Upper lobe of right lung (tissue), 1 donor: ENCODE measurements at places on chromosomes 12 and 14.

DNA sequence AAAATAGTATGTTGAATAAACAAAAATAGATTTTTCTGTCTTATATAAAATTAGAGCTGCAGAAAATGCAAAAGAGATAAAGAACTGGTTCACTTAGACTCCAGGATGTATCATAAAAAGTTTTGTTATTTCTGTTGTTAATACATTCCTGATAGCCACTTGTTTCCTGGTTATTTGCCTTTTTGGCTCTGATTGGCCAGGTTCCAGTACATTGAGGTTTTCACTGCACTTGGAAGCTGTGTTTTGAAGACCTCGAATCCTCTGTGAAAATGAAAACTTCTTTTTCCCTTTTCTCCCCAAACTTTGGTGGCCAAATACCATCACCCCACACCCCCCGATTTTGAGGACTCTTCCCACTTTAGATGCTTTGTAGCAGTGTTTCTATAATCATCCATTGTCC, 525.3 kb downstream of the MED13L start:
- no peak for DNase-seq

- no peak for DNase-seq
Observed at GRCh38 chr12:13368971-13369370, 172.4 kb downstream of the EMP1 start.

DNA sequence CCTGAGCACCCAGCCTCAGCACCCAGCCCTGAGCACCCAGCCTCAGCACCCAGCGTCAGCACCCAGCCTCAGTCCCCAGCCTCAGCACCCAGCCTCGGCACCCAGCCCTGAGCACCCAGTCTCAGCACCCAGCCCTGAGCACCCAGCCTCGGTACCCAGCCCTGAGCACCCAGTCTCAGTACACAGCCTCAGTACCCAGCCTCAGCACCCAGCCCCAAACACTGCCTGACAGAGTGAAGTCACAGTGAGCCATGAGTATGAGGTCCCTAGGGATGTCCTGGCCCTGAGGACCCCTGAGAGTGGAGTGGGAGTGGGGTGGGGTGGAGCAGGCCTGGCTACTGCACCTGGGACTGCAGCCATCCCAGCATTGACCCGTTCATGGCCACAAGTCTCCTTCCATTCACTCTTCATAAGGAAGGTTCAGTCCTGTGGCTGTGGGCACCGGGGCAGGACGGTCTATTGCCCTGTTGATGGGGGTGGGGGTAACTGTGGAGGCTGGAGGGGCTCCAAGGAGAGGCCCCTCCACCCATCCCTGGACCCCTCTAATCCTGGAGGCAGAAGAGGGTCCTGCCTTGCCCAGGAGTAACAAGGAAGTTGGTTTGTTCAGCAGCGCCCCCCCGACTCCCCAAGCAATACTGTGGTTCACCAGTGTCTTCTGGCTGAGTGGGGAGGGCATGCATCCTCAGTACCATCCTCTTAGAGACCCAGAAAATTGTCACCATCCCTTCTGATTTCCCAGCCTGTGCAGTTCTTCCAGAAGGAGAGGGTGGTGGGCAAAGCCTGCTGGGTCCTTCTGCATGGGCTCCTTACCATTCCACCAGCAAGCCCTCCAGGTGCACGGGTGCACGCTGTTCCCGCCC, 140.5 kb downstream of the ADGRD1 start:
- no peak for DNase-seq

DNA sequence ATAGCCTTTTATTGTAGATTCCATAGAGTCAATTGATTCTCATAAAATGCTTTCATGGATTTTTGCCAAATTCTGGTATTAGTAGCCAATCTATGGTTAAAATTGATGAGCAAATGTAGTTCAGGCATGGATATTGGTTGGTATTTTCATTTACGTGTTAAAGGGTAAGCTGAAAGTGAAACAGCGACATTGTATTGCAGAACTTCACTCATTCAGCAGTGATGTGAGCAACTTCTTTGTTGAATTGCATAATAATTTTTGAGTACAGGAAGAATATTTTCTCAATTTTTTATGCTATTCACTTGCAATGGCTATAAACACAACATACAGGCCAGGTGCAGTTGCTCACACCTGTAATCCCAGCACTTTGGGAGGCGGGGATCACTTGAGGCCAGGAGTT, 24.2 kb upstream of the FAM222A start:
- no peak for DNase-seq

DNA sequence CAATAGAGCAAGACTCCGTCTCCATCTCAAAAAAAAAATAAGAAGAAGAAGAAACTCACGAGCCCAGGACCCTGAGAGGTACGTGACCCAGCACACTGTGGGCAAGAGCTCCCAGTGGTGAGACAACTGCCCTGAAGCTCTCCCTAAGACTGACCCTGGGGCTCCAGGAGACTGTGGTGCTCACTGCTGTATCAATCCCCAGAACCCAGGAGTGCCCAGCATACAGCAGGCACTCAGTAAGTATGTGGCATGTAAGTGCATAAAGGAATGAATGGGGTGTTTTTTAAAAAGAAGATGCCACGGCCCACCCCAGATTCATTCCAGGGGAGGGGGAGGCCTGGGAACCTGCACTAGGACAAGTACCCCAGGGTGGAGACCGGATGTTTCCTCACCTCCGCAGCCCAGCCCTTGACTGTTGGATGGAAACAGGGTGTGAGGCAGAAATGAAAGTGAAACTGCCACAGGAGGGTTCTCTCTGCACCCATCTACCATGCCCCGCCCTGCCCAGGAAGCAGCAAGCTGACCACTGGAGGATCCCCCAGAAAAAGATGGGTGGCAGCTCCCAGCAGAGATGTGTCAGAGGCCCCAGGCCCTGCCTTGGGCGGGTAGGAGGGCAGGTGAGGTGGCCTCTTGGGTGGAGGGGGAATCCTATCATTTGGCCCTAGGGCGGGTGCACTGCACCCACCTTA, 12.2 kb downstream of the ITPK1 start:
- peak; percentile 76 for DNase-seq

GRCh38 chr14:37589715-37590427, 5.2 kb downstream of the FOXA1 start:
- DNase-seq, result no peak

DNA sequence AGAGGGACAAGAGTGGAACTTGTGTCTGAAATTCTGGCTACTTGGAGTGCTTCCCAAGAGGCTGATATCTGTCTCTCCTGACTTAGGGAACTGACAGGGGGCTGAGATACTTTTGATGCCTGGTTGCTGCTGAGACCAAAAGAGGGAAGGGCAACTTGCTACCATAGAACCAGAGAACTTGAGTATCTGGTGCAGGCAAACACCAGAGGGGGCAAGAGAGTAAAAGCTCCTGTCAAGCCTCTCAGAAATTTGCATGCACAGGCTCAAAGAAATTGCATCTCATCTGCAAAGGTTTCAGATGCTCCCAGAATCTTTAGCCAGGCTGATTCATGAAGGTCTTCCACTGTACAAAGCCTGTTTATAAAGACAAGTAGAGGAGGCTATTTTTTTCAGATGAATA, 391.3 kb upstream of the FOXG1 start:
- no peak for DNase-seq

DNA sequence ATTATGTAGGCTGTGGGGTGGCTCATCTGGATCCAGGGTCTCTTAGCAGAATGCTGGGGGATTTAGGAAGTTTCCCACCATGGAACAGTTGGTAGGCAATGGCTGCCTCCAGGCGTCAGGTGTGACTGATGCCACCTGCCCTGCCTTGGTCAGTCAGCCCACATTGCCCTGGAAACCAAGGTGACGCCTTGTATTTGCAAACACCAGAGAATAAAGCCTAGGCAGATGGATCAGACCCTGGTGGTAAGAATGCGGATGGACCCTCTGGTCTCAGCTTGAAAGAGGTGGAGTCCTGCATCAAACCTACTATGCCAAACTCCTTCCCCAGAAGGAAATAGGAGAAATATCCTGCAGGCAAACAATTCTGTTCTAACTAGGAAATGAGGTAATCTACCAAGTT, 38.2 kb downstream of the NCKAP5L start:
- DNase-seq, result no peak

GRCh38 chr14:86333493-86333892, 803.5 kb downstream of the FLRT2 start:
- DNase-seq, result no peak

- no peak for DNase-seq
Observed at GRCh38 chr12:22283006-22283506, 51.5 kb downstream of the ST8SIA1 start.

- DNase-seq, result no peak
Observed at GRCh38 chr12:109611223-109611622, 37.6 kb downstream of the MVK start.

GRCh38 chr12:123126294-123127181, 24.4 kb downstream of the PITPNM2 start:
- DNase-seq, result no peak

DNA sequence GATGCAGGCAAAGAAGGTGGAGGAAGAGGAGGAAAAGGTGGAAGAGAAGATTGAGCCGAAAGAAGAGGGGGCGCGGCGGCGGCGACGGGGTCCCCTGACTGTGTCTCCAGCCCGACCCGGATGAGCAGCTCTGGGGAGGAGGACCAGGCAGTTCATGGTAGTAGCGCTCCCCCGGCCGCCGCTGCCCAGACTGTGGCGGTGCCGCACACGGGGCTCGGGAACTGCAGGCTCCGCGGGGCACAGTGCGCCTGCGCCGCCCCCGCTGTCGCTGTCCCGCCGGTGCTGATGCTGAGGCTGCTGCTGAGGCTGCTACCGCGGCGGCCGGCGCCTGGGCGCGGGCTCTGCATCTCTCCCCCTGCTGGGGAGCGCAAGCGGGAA, at the start of gene KCNH5:
KCNH5 (minus strand) TSS at position 225 of the 378 bp plus-strand sequence. CDS start 272 bp downstream, outside the sequence.
- no peak for DNase-seq

- DNase-seq, result no peak
Observed at GRCh38 chr12:82638324-82638723, 48.4 kb upstream of the TMTC2 start.

GRCh38 chr14:96055065-96055752, 16.0 kb downstream of the C14orf132 start:
- no peak for DNase-seq

- DNase-seq, result no peak
Observed at GRCh38 chr12:94258593-94258992, 110.2 kb downstream of the PLXNC1 start.

DNA sequence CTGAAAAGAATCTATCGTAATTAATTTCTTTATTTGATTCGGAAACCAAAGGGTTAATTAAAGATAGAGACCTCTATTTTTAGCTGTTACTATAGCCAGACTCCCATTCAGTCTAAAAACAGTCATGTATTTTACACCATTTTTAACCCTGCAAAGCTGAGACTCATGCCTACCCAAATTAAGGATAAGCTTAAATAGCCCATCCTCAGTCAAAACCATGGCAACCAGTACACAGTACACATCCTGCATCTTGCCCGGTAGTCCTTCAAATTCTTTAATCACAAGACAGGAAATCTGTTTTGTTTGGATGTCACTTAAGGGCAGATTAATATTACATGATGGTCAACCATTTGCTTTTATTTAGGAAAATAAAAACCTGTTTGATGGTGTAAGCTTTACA, 25.5 kb upstream of the KCNK10 start:
- DNase-seq, result no peak

- DNase-seq, result no peak
Observed at GRCh38 chr12:93183940-93184671, 193.6 kb upstream of the NUDT4 start.

DNA sequence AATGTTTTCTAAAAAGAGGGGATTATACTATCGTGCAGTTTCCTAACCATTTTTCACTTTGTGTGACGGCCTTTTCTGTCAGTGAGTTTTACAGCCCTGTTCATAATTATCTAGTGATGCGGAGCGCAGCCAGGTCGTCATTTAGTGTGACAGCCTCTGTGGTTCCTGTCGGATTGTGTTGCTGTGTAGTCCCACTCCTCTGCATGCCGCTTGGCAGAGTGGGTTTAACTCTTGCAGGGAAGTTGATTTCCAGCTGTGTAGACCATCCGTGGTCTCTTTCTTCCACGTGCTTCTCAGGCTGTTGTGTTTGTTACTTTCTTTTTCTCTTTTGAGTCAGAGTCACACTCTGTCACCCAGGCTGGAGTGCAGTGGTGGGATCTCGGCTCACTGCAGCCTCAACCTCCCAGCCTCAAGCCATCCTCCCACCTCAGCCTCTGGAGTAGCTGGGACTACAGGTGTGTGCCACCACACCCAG, 8.6 kb downstream of the RAN start:
- DNase-seq, result no peak

GRCh38 chr12:104508752-104509446, 52.2 kb downstream of the CHST11 start:
- no peak for DNase-seq

DNA sequence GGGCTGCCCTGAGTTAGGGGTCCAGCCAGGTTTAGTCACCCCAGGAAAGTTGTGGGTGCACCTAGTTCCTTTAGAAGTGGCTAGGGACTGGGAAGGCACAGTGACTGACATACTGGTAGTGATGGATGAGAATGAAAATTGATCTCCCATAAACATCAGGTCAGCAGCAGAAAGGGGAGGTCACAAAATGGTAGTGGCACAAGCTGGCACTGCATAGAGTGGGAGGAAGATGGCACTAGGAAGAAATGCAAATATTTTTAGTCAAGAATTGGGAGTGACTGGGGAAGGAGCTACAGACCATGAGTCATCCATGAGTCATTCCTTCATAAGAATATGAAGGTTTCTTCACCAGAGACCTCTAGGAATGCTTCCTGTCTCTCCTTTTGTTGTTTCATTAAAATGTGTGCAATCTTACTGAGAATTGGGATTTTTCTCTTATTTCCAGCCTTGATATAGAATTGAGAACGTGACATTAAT, 198.3 kb upstream of the AMIGO2 start:
- DNase-seq, result no peak

DNA sequence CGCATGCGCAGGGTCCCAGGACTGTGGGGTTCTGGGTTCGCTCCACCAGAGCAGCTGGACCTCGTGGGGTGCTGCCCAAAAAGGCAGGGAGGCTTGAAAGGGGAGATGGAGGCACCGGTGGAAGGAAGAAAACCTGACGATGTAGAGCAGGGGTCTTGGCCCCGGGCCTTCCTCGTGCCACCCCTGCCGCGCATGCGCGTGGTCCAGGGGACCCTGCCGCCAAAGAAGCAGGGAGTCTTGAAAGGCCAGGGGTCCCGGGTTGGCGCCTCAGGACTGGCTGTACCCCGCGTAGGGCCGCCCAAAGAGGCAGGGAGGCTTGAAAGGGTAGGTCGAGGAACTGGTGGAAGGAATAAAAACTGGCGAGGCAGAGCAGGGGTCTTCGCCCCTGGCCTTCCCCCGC, 321.0 kb downstream of the ALG10 start:
- no peak for DNase-seq

- no peak for DNase-seq
Observed at GRCh38 chr14:45185100-45185814, 49.5 kb downstream of the FANCM start.

- DNase-seq, result peak; percentile 57
Observed at GRCh38 chr12:70920251-70920851, at the start of gene PTPRR. PTPRR (minus strand) TSS chr12:70920738; CDS start chr12:70920390, 348 bp downstream.

- no peak for DNase-seq
Observed at GRCh38 chr12:130431176-130431575, 93.5 kb downstream of the PIWIL1 start.

DNA sequence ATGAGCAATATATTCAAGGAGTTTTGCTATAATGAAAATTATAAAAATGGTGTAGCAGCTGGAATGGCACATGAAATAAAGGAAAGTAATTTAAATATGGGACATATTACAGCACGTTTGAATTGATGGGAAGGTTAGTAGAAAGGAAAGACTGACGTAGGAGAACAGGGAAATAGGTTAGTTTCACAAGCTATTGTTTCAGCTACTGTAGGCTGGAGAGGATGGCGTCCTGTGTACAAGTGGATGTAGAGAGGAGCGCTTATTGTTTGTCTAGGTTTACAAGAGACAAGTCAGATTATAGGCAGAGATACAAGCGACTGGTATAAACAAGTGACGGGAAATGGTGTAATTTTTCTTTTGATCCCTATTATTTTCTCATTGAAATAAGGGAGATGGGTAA, 431.2 kb upstream of the PDE3A start:
- no peak for DNase-seq

GRCh38 chr12:82517027-82517426, 158.7 kb downstream of the METTL25 start:
- no peak for DNase-seq
